ENCODE measurements at places on chromosomes 16 and 17. TPM values are rescaled to one million over a fixed set of nuclear protein-coding genes. Genes with fewer than 3 reads are reported as not detected.

SSTR5 gene
- total RNA-seq: not detected

PRSS21 gene
- 6.0 TPM for total RNA-seq

GRCh38 chr17:38449364-38449763 is 21.1 kb downstream of the ARHGAP23 start:
- DNase-seq: no peak

DNA sequence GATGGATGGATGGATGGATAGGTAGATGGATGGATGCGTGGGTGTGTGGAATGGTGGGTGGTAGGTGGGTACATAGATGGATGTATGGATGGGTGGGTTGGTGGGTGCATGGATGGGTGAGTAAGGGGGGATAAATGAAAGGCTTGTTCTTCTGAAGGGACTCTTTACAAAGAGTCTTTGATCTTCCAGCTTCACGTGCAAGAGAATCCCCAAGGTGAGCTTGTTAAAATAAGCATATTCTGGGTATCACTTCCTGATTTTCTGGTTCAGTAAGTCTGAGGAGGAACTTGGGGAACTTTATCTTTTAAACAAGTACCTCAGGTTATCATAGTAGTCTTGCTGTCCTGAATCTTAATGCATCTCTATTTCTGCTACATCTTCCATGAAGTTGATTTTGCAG is 639.1 kb downstream of the MAF start:
- DNase-seq: no peak

GRCh38 chr17:17508019-17508535 is 11.9 kb upstream of the RASD1 start:
- DNase-seq: no peak
